Smooth muscle cell of trachea (primary cell): ENCODE measurements at places on chromosomes 1 and 21. TPM values are rescaled to one million over a fixed set of nuclear protein-coding genes. Genes with fewer than 3 reads are reported as not detected.

TMEM50A gene
- total RNA-seq = 87.7 and 129 TPM in 2 replicates

MIXL1 gene
- total RNA-seq = under 0.01 TPM in 1 of 2 replicates, not detected in the other

ESPN gene
- total RNA-seq = under 0.01 and 0.44 TPM in 2 replicates

ZDHHC18 gene
- 5.1 and 11.2 TPM in 2 replicates for total RNA-seq

LIN28A gene
- total RNA-seq = not detected in 2 replicates

GJA9 gene
- under 0.01 TPM in 1 of 2 replicates, not detected in the other for total RNA-seq
